ENCODE measurements at places on chromosomes 4 and X.

DNA sequence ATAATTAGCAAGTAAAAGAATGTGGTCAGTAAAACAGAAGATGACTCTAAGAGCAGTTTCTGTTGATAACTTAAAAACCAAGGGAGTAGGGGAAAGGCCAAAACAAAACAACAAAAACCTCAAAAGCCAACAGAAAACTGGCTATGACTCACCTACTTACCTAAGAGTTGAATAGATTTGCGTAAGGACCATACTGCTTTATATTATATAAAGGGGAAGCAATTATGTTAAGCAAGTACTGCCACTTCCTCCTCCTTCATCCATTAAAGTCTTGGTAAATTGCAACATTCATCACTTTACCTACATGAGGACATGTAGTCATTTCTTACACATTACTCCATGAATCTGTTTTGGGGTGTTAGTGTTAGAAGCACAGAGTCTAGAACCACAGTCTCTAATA, 85.9 kb upstream of the FAM47A start:
- no peak for DNase-seq

- DNase-seq = no peak
These were observed 80.2 kb downstream of the FGF16 start for GRCh38 chrX:77527233-77528001.

DNA sequence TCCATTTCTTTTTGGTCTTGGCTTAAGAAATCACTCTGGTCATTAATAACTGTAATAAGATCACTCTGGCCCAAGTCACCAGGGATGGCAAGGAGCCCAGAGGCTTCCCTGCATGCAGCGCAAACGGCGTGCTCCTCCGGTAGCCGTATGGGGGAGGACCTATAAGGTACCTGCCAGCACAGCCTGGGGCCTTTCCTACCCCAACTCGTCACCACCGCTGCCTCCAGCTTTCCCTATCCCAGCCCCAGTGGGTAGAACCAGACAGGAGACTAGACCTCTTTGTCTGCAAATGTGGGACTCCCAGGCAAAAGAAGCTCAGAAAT, 25.9 kb downstream of the HAND2 start:
- no peak for DNase-seq

DNA sequence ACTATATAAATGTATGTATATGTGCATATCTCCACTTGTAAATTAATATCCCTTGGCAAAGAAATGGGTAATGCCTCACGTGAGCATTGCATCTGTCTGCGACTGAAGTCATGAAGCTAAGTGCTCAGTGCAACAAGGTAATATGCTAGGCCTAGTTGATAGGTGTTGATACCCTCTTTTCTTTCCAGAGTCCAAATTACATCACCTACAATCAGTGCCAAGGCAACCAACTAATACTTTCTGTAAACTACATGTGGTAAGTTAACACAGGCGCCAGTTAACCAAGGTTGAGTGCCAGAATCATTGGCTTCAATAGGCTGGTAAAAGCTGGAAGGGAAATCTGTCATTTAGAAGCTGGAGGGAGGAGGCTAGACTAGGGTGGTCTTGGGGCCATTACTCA, 41.1 kb downstream of the GPM6B start:
- DNase-seq = no peak

GRCh38 chr4:167025670-167026069, 208.6 kb downstream of the SPOCK3 start:
- no peak for DNase-seq

GRCh38 chr4:103645991-103646390, 73.8 kb downstream of the TACR3 start:
- DNase-seq = no peak

DNA sequence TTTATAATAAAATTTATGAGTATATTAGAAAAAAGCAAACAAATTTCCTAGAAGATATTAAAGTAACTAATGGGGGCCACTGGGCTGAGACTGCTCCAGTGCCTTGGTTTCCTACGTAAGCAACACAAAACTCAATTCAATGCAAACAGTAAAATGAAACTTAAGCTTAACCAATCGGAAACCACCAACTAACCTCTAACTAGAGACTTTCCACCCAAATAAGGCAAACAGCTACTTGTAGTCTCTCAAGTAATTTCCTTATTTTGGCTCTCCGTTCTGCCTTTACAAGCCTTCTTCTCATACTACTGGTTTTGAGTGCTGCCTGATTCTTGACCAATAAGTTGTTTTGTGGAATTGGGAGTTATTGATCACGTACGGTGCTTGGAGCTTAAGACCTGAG, 167.3 kb upstream of the VEGFC start:
- DNase-seq = no peak

DNA sequence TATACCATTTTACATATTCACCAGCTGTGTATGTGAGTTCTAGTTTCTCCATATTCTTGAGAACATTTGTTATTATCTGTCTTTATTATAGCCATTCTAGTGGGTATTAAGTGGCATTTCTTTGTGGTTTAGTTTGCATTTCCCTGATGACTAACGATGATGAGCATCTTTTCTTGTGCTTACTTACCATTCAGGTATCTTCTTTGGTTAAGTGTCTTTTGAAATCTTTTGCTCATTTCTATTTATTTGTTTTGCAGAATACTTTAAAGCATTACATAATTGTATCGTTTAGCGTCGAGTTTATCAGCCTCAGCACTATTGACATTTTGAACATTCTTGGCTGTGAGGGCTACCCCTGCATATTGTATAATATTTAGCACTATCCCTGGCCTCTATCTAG, 85.4 kb downstream of the FRMPD4 start:
- DNase-seq = no peak

DNA sequence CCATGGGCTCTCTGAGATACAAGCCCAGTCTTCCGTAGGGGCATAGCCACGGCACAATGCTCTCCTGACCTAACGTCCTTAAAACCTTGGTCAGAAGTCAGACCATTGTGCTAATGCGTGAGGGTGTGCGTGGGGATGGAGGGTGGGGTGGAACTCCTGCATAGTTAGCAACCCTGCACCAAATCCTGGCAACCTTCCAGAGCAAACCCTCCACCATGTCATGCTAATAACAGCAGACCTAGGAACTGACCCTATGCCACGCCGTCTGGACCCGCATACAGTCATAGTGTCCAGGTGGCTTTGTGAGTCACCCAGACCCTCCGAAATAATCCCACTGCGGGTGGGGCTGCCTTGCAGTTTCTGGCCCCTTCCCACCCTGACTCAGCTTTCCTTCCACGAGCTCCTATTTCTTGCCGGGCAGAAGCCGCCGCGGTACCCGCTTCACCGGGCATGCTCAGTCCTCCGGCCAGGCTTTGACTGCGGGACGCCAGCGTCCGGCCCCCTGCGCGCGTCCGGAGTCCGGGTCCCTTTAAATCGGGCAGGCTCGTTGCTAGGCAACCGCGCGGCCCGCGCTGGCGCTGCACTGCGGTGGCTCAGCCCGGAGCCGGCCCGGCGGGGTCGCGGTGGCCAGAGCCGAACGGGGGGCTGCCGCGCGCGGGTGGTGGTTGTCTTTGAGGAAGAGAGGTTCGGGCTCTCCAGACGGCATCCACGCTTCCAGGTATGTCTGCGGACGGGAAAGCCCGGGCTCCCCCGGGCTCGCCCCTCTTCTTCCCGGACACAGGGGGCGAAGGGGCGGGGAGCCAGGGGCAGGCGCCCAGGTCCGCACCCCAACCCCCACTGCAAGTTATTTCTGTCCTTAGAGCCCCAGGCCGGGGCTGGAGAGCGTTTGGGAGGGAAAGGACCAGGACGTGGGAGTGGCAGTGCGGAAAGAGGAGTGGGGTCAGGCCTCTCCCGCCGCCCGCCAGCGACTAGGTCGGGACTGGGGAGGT, at the start of gene CCDC160:
TSS of gene CCDC160 (plus strand) at position 557 of the 989 bp plus-strand sequence. CDS start 7,619 bp downstream, outside the sequence.
- DNase-seq = no peak

DNA sequence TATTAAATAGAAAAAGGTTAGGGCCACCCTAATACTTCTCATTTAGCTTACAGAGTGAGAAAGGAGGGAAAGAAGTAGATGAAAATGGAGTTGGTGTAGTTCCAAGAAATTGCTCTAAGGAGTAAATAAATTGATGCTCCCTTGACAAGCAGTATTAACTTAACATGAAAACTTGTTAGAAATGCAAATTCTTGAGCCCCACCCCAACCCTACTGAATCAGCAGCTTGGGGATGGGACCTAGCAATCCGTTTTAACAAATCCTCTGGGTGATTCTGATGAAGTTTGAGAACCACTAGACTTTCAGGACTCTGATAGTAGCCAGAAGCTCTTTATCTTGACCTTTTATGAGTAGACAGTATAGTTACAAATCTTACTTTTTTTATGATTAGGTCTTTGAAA, 74.8 kb downstream of the STIM2 start:
- no peak for DNase-seq

DNA sequence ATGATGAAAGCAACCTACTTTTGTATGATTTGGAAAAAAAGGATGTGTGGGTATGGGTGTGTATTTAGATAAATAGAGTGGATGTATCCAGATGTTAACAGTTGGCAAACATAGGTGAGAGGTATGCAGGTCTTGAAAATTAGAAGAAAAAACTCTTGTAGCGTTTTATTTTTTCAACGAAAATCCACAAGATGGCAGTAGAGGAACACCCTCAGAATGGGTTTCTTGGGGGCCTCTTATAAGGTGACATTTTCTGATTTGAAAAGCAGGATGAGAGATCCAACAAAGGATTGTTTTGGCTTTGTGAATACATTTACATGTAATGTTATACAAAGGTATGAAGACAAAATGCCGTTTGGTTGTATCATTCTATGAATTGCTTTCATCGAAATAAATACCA, 68.3 kb downstream of the FMR1NB start:
- no peak for DNase-seq

DNA sequence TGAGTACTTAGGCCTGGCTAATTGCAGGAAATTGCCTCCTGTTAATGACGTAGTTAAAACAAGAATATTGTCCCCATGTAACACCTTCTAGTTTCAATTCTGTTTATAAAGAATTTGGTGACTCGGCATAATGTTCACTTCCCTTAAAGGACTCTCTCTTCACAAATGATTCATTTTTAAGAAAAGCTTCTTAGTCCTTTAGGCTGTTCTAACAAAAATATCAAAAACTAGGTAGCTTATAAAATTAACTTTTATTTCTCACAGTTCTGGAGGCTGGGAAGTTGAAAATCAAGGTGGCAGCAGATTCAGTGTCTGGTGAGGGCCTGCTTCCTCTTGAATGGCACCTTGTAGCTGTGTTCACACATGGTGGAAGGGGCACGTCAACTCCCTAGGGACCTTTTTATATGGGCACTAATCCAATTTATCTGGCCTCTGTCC, 23.8 kb downstream of the COL25A1 start:
- no peak for DNase-seq

DNA sequence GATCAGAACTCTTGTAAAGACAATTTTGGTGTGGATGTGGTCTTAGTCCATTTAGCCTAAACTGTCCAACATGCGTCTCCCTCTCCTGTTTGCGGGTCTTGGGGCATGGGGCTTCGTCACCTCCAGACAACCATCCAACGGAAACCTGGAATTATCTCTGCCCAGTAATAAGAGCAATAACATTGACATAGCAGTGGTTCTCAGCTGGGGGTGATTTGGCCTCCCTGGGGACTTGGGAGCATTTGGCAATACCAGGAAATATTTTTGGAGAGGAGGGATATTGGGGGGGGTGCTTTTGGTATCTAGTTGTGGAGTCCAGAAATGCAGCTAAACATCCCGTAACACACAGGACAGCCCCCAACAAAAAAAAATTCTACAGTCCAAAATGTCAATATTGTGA, 47.2 kb downstream of the SEL1L3 start:
- DNase-seq = no peak

DNA sequence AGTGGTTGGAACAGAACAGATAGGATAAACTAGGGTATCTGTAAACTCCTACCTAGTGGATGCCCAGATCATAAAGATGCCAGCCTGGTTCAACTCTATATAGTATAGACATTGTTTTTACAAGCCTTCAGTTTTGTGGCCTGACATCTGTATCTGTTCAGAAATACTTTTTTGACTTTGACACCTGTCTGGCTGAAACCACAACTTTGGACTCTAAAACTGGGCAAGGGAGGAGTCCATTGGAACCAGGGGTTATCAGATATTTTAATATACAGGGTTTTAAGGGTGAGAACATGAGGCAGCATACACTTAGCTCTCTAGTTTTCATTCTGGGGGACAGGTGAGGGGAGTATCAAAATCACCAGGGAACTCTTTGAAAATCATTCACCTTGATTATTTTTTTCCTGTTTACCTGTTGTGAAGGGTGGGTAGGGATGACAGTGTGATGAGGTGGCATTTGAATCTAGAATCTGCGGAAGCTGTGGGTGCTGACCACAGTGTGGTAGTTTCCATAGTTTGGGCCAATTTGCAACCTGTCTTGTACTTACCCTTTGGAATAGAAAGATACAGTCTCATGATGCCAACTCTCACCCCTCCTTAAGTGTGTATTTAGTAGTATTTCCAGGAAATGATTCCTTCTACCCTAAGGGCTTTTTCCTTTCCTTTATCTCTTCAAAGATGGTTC, 20.6 kb downstream of the GAB1 start:
- DNase-seq = no peak

DNA sequence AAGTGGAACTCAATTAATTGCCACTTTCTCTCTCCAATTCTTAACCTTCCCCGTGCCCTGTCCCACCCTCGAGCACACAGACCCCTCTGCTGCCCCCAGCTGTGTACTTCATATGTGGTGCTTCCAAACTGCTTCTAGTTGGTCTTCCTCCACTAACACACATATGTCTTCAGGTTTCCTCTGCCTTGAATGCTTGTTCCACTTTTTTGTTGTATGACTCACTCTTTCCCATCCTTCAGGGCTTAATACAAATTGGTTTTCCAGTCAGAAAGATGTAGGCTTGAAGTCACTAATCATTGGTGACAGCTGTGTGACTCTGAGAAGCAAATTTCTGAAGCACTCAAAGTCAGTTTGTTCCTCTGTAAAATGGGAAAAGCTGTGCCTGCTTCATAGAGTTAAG, 30.6 kb downstream of the TRIM2 start:
- DNase-seq = no peak

DNA sequence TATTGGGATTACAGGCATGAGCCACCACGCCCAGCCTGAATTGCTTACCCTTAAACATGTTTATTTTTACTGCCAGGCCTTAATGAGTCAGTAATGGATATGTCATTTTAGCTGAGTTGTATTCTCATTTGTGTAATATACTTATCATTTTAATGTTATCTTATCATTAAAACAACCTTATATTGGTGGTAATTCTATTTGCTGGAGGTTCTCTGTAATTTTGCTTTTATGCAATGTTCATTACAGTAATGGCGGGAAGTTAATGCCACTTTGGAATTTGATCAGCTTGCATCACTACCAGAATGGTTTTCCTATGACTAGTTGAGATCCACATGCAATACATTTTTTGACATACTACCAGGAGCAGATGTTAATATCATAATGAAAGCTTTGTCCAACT, 6.3 kb upstream of the PGAM4 start:
- no peak for DNase-seq

DNA sequence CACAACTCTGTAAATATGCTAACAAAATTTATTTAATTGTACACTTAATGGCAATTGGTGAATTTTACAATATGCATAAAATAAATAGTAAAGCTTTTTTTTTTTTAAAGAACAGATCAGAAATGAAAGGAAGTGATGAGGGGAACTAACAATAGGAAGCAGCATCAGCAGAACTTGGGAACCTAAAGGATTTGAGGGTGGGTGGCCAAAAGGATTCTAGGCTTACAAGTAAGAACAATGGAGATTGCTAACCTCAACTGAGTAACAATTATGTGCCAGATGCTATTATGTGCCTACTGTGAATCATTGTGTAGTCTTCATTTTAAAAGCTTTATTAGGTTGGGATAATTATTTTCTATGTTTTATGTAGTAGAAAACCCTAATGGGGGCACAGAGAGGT, 185.2 kb downstream of the LDB2 start:
- no peak for DNase-seq

GRCh38 chr4:40265910-40266274, 69.1 kb downstream of the RHOH start:
- no peak for DNase-seq

Measured in NCI-H187 (cell line).